Stimulated activated CD4-positive, alpha-beta T cell treated with anti-CD3 and anti-CD28 coated beads, TNF-alpha, amount 100 ng/mL, for 24 hours (primary cell): ENCODE measurements at places on chromosomes 12 and 14.

GRCh38 chr12:131603939-131604795 is 106.7 kb upstream of the SFSWAP start:
- no peak for DNase-seq

DNA sequence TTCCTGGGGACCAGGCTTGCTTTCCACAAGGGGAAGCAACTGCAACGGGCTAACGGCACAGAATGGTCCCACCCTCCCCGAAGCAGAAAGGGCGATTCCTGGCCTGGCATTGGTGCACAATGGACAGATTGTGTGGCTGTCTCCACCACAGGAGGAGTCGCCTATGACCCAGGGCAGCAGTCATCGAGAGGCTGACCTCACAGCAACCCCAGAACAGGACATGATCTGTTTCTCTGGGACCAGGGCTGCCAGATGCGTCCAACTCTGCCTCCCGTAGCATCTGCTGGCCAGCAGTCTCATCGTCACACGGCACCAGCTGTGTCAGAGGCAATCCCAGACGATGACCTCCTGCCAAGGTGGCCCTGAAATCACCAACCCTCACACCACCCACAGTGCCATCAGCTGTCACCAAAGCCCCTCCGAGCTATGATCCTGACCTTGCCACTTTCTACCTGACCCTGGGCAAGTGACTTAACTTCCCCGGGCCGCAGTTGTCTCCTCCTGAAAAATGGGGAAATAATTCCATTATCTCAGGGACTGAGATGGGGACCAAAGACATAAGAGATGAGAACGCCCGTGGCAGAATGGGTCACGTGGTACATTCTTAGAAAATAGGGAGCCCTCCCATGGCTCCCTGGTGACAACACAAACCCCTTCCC is 86.7 kb downstream of the CHGA start:
- no peak for DNase-seq

GRCh38 chr12:66813137-66813892 is 134.4 kb upstream of the GRIP1 start:
- no peak for DNase-seq

DNA sequence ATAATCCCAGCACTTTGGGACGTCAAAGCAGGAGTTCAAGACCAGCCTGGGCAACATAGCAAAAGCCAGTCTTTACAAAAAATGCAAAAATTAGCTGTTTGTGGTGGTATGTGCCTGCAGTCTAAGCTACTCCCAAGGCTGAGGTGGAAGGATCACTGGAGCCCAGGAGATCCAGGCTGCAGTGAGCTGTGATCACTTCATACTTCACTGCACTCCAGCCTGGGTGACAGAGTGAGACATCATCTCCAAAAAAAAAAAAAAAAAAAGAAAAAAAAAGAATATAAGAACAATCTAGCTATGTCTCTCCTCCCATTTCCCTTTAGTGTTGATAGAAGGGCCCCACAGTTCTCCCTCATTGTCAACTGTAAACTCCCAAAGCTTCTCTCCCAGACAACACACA is 3.5 kb upstream of the BCAT1 start:
- no peak for DNase-seq
